GM13976 (cell line): ENCODE measurements at places on chromosomes 5 and 9.

DNA sequence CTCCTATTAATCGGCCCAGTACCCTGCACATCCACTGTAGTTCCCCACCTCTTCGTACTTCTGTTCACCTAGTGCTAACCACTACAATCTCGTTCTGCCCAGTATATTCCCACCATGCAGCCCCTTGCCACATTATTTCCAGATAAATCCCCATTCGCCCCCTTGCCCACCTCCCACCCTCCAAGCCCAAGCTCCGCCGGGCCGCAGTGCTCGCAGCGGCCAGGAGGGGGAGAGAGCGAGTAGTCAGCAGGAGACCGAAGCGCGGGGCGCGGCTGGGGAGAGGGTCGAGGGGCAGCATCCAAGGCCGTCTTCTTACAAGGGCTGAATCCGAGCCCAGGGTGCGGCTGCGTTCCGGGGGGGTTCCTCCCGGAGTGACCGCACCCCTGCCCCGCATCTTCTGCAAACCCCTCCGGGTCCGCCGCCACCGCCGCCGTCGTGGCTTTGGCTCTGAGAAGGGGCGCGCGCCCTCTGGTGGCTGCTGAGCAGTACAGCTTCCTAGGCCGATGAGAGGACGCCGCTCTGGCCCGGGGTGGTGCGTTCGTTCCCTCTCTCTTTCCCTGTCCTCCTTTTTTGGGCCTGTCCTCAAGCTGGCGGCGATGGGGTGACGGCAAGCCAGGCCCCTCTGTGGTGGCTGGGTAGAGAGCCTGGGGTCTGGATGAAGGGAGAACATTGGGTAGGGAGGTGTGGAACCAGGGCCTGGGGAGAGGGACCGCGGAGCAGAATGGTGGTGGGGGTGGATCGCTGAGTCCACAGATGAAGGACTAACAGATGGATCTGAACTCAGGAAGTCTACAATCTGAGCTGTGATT is 30.0 kb upstream of the PSD2 start:
- peak; percentile 89 for DNase-seq

DNA sequence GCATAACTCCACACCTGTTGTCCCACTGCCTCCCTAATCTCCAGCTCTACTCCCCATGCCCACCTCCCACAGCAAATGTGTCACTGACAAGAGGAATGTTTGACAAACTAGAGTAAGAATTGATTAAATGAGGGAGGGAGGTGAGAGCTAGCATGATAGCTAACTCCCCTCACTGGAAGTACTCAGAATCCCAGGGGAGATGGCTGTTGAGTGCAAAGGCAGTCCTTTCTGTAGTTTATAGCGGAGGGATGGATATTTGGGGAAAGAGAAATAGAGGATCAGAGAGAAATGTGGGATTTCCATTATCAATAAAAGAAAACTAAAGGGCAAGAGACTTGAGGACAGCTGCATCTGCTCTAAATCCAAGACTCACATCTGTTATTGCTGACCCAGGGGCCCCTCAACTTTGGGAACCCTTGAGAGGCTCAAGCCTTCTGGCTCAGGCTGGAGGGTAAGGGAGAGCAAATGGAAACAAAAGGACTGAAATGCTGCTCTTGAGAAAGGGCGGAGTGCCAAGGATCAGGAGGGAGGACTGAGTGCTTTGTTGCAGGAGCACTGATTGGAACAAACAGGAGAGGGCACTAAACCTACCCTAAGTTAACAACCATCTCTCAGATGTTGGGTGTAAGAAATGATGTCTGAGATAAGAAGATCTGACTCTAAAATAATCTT is 372.1 kb downstream of the NTRK2 start:
- no peak for DNase-seq

DNA sequence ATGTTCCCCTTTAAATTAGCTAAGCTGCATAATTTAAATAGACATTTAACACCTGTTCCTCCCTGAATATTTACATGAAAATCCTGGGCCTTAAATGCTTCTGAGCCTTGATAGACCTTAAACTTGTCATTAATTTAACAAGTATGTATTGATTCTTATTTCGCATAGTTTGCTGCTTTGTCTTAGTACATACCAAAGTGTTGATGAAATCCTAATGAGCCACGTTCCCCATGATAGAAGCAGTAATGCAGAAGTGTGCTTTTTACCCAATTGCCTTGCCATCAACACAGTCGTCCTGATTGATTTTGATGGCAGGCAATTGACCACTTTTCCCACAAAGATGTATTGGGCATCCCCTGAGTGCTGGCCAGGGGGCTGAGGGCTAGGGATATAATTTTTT is 213.5 kb downstream of the SGCD start:
- DNase-seq, result no peak

GRCh38 chr5:36680066-36680465 is 73.7 kb downstream of the SLC1A3 start:
- no peak for DNase-seq

DNA sequence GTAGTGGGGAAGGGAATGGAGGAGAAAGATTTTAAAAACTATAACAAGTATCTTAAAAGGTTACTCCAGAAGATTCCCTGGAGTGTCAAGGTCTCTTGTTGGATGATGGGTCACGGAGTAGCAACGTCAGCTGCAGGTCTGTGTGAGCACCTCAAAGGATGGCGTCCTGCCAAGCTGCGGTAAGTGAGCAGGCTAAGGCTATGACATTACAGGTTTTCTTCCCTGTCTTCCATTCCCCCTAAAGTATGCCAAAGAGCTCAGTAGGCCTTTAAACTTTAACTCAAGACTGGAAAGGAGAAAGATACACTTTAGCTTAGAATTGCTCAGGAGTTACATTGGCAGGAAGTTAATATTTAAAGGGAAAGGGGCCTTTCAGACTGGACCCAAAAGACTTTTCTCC is 17.5 kb downstream of the SPOCK1 start:
- no peak for DNase-seq

DNA sequence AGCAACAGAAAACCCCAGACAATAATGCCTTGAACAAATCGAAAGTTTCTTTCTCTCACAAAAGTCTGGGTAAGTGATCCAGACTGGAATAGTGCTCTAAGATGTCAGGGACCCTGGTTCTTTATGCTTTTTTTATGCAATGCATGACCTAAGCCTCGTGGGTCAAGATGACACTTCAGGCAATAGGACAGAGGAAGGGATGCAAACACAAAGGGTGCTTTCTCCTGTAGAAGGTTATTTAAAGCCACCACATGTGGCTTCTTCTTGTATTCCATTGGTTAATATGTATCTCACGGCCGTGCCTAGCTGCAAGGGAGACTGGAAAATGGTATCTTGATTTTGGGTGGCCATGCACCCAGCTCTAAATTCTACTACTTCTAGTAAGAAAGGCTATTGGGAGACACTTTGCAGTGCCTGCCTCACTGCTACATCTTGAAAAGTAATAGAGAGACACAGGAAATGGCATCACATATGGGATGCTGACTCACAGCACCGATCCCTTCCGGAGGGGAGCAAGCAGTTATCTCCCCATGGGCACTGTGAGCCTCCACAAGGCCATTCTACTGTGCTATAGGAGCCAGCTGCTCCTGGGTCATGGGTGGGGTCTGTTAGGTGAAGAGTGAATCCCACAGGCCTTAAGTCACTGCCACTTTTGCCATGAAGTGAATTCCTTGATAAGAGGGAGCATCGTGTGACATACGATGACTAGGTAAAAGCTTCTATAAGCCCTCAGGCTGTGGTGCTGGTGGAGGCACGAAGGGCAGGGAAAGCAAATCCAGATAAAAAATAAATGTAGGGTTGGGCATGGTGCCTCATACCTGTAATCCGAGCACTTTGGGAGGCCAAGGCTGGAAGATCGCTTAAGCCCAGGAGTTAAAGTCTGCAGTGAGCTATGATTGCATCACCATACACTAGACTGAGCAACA is 32.5 kb upstream of the RAB14 start:
- DNase-seq, result no peak

- no peak for DNase-seq
These were observed 2.2 kb upstream of the DNAJB5 start for GRCh38 chr9:34987160-34987901.

GRCh38 chr9:128117613-128118471 is 9.7 kb downstream of the PTGES2 start:
- DNase-seq, result peak; percentile 93

DNA sequence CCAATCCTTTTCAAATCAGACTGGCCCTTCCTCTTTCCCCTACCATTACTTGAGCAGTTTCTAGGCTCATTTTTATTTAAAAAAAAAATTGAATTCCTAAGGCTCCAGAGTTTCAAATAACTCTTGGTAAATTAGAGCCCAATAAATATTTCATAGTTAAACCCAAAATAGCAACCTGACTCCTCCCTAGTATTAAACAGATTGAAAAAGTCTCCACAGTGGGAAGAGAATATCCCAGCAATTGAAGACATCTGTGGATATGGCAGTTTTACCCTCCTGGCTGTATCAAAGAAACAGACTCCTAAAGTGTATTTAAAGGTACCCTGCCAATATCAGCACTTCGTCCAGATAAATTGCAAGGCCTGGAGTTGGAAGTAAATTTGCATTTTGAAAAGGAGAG is 52.7 kb upstream of the GDNF start:
- no peak for DNase-seq

- DNase-seq, result peak; percentile 13
These were observed 9.8 kb downstream of the PDLIM4 start for GRCh38 chr5:132267166-132267739.
